ENCODE measurements at places on chromosomes 12 and 14.

DNA sequence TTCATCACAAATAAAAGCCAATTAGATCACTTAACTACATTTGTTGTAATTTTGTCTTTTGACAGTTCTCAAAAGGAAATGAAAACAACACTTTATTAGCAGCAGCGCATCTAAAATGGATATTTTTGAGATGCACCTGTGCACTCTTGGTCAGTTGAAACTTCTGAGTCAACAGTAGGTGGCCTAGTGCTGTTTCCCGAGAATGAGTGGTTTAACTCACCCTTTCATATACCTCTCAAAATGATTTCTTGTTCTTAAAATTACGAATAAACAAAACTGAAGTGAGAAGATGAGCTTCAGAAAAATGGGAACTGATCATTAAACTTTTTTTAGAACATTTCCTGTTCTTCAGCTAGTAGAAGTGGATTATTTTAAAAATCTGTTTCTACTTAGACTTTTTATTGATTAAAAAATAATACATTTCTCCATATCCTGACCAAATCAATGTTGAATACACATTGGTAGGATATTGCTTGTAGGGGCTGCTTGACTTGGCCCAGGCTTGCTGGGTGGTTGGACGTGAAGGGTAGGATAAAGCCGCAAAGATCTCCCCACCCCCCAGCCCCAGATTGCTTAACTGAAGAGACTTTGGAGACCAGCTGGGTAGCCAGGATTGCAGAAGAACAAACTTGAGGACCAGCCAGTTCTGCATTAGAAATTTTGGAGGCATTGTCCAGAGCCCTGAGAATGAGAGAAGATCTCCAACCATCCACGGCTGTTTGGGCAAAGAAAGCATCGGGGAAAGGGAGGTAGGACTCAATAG, 22.3 kb upstream of the STK38L start:
- no peak for DNase-seq

- no peak for DNase-seq
These were observed 13.0 kb upstream of the FMNL3 start for GRCh38 chr12:49720214-49720613.

DNA sequence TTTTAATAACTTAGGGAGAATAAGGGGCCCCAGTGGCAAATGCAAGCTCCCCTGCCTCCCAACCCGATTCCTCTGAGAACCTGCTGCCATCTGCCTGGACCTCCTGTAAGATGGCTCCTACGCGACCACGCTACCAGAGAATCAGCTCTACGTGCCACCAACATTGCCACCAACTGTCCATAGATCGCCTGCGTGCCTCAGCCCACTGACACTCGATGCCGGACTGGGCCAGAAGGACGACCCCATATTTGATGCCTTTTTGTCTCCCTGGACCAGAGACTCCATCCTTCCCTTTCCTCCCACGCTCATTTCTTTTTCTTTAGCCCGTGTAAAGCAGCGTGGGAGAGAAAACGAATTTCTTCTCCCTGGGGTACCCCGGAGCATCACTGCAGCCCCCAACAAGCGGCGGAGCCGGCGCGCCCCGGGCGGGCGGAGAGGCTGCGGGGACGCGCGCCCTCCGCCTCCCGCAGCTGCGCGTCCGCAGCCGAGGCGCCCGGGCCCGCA, 565 bp upstream of the KLHL42 start:
- peak; percentile 25 for DNase-seq

DNA sequence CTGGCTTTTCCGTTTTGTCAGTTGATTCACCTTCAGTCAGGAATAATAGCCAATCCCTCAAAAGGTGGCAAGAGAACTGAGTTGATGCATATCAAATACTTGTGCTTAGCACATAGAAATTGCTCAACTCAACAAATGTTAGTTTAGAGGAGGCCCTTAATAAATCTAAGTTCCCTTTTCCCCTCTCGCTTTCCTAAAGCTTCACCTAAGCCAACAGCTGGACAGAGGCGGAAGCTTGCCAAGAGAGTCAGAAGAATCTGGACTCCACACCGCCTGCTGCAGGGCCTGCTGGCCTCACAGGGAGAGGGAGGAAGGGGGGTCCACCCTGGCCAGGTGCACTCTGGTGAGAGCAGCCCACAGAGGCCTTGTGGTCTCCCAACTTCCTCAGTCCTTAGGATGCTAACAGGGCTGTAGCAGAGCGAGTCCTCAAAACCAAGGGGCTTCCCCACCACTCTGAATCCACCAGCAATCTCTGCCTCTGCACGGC, 213.1 kb downstream of the CHST11 start:
- no peak for DNase-seq

GRCh38 chr14:73740618-73741326, 26.6 kb upstream of the PNMA1 start:
- no peak for DNase-seq

GRCh38 chr12:119113496-119113986, 65.2 kb upstream of the HSPB8 start:
- DNase-seq: no peak

Data from NCI-H345 (cell line).